ENCODE measurements at places on chromosomes 2 and 18.

GRCh38 chr2:86021396-86022378 lies 84.0 kb downstream of the POLR1A start:
- no peak for DNase-seq

DNA sequence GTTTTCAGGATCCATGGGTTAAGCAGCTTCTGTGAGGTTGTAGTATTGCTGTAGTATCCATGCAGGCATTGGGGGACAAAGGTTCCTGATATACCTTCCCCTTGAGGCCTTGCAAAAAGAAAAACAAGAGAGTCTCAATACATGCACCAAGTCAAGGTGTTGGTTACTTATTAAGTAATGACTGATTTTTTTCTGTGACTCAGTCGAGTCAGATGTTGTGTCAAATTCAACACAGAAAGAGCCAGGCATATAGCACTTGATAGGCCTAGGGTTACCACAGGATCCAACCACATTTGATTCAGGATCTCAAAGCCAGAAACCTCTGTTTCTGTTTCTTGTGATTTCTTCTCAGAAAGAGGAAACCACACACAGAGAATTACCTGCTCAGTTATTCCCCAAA lies 24.9 kb upstream of the CD8A start:
- no peak for DNase-seq

DNA sequence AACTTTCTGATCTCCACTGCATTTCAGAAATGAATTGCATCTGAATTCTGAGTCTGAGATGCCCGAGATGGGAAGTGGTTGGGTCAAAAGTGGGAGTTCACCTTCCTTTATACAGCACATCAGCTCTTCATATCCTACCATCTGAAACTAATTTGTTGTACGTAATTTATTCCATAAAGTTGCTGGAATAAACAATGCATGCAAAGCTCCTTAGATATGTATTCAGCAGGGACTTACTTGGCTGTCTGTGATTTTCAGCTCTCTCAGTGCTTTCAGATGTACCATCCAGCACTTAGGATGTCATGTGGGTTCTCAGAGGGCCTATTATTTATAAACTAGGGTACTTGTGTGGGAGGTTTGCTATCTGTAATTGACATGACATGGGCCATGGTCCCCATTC lies 46.9 kb upstream of the EFEMP1 start:
- DNase-seq: no peak

GRCh38 chr2:27381577-27382181 lies 1.1 kb upstream of the ZNF513 start:
- DNase-seq: no peak

DNA sequence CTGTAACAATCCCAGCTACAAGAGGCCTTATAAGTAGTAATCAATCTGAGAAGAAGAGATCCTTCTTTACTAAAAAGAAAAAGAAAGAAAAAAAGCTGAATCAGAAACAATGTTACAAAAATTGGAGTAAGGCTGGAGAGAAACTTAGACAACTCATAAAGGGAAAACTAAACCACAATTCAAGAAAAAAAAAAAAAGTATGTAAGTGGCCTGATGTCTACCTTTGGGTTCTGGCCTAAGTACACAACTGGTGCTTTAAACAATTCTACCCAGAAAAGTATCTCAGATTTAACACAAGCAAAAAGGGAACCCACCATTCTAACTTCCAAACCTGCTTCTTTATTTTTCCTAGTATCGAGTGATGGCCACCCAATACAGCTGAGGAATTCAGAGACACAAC lies 45.3 kb downstream of the ZNF521 start:
- no peak for DNase-seq

GRCh38 chr2:160427629-160428404 lies 65.8 kb downstream of the RBMS1 start:
- peak; percentile 67 for DNase-seq

GRCh38 chr2:42856891-42857632 lies 64.7 kb upstream of the HAAO start:
- DNase-seq: no peak

GRCh38 chr2:1698188-1698945 lies 45.9 kb downstream of the PXDN start:
- no peak for DNase-seq

GRCh38 chr2:195683174-195683573 lies 26.1 kb downstream of the SLC39A10 start:
- DNase-seq: no peak

- DNase-seq: no peak
These were observed 489 bp downstream of the TRMT61B start for GRCh38 chr2:28869494-28870145.

GRCh38 chr2:82839036-82839435 lies 1620.0 kb downstream of the SUCLG1 start:
- DNase-seq: no peak

- DNase-seq: no peak
These were observed 8.2 kb downstream of the CAPN10 start for GRCh38 chr2:240594511-240595380.

DNA sequence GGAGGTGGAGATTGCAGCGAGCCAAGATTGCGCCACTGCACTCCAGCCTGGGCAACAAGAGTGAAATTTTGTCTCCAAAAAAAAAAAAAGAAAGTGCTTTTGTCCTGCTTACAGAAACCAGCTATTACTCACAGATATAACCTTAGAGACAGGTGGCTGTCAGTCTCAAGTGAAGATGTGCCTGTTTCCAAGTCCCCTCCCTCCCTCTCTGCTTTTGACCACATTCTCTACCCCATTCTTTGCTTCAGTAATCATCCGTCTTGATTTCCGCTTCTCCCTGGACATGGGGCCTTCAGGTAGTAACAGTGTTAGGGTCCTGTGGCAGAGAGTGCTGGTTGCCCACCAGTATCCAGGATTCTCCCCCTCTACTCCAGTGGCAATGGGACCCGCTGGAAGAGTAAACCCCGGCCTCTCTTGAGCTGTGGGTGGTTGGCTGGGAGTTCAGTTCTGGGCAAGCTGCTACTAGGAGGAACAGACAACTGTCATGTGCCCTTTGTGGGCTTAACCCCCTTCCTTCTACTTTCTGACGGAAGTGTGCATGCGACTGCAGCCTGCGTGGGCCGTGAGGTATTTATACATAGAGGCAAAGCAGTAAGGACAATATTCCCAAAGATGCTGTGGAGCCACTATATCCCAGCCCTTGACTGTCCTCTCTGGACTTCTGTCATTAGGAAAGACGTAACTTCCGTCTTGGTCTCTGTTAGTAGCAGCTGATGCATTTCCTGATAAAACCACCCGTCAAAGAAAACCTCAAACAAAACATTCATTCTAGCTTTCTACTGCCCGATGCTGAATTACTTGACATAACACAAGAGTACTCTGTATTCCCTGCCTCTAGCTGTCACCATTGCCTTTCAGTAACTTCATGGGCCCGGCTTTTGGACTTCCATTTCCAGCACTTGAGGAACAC lies 17.8 kb downstream of the PDCL3 start:
- no peak for DNase-seq

DNA sequence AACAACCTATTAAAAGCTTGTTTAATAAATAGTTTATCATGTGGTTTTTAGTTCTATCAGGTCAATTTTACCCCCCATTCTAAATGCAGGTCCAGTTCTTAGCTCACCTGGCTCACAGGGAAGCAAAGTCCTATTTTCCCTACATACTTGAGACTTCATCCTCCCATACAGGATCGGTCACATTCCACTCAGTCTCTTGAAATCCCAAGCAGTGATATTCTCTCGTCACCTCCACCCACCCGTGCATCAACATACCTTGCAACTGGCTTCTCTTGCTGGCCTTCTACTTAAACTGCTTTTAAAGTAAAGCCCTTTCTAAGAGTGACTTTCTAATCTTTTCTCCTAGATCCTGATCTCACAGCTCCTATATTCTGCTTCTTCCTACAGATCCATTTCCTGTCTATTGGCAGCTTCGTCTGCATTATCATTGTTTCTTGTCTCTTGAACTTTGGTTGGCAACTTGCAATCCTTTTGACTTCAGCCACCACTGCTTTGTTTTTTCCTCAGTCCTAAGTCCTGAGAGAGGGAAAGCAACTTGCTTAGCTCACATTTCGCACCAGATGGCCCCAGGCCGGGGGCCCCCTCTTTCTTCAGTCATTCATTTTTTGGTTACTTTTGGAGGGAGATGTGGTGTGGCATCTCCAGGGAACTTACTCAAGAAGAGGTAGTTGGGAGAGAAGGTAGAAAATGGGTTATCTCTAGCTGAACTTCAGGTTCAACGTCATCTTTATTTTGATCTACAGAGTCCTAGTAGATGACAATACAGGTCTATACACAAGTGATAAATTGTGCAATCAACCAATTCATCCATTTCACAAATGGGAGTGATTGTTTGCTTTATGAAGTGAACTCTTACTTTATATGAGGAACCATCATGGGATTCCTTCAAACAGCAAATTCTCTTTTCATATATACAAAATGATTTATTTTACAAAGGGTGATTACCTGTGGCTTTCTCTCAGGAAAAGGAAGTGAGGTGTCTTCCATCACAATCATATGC lies 23.9 kb upstream of the NCOA1 start:
- no peak for DNase-seq

GRCh38 chr18:21331065-21331464 lies 89.0 kb downstream of the GREB1L start:
- no peak for DNase-seq

- no peak for DNase-seq
These were observed 130.3 kb upstream of the LHCGR start for GRCh38 chr2:48885841-48886240.

- no peak for DNase-seq
These were observed 5.4 kb upstream of the MTCL1 start for GRCh38 chr18:8699948-8700347.

GRCh38 chr2:149536649-149537048 lies 50.9 kb downstream of the MMADHC start:
- no peak for DNase-seq

- no peak for DNase-seq
These were observed 46.3 kb upstream of the SLC39A10 start for GRCh38 chr2:195610717-195611116.

GRCh38 chr2:61959381-61960293 lies 54.2 kb downstream of the COMMD1 start:
- DNase-seq: peak; percentile 12

All from HFF-Myc (cell line).